ENCODE measurements at places on chromosomes 6 and 20. TPM values are rescaled to one million over a fixed set of nuclear protein-coding genes. Genes with fewer than 3 reads are reported as not detected.

DNA sequence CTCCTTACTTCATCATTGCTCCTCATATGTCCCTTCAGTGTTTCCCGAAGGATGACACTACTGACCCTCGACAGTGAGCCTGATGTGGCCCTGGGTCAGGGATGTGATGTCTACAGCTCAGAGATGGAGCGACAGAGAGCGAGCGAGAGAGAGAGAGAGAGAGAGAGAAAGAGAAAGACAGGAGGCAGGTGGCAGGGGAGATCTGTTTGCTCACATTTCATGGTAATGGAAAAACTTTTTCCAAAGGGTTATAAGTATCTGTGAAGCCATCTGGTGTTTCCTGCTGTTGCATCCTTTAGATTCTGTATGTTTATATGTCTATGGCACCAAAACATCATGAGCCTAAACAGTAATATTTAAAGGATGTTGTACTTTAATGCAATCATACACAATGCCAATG, 77.2 kb downstream of the PPP1R3G start:
- no peak for DNase-seq

DNA sequence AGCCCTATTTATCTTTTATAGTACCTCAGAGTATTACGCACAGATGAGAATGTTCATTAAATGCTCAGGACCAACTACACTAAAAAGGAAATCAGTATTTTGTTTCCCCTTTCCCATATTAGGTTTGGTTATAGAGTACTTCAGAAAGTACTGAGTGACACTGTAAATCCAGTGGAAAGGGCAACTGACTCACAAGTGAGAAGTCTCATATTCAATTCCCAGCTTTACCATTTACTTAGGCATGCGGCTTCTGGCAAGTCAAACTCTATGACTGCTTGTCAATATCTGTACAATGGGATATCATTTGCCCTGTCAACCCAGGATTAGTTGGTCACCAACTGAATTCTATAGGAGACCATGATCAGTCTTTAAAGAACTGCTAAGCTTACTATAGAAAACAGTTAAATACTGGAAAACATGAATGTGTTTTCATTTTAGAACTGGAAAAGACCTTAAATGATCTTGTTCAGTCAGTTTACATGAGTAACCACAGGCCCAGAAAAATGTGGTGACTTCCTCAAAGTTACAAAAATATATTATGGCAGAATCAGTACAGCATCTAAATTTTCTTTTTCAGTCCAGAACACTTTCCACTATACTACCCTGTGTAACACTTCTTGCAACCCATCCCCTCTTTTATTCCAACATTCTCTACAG, 3.6 kb downstream of the MAP3K7 start:
- no peak for DNase-seq

DNA sequence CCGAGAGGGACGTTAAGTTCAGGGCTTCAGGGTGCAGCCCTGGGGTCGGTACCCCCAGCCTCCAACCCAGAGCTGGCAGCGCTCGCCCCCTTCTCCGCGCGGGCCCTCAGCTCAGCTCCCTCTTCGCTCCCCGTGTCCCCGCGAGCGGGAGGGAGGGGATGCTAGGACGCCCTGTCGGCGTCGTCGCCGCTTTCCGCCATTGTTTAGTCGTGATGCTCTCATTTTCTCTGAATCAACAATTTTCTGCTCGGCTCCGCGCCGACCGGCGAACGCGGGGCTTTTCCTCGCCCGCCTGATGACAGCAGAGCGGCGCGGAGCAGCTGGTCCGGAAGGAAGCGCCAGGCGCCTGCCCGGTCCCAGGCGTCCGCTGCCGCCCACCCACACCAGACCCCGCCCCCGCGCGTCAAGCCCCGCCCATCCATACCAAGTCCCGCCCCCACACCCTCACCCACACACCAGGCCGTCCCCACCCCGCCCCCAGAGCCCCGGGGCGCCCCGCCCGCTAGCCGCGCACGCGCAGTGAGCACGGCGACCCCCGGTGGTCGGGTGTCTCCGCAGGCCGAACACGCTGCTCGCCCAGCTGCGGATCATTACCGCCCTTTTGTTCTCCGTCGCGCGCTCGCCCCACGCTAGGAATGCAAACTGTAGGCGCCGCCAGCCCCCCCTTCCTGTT, 50.1 kb upstream of the SLC32A1 start:
- DNase-seq = no peak

DNA sequence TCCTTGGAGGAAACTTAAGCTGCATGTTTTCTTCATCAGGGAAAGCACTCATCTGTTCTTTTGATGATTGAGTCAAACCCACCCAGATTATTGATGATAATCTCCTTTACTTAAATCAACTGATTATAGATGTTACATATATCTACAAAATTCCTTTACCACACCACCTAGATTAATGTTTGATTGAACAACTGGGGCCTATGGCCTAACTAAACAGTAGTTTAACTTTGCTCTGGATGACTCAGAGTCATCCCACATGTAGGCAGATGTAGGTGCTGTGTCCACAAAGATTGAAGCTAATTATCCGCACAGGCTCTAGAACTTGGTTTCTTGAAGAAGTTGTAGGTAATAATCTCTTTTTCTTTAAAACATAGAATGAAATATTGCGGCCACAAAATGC, 42.2 kb downstream of the PKIB start:
- DNase-seq = peak; percentile 4

- DNase-seq = no peak
Observed at GRCh38 chr20:36540551-36541211, 638 bp upstream of the MYL9 start.

DNA sequence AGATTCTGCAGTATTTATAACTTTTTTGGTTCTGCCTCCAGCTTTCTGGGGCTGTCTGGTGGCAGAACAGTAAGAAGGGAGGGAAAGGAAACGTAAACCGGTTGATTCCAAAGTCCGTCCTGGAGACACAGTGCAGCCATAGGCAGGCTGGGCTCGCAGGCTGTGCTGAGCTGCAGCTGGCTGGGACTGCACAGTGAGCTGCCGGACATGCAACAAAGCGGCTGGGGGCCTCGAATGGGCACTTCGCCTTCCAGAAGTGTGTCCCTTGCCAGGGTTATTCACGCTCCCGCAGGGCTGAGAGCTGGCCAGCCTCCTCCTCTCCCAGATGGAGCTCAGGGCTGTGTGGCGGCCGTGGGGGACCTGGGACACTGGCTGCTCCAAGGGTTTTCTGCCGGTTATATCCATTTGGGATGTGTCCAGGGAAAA, 78.1 kb upstream of the CD93 start:
- no peak for DNase-seq

DNA sequence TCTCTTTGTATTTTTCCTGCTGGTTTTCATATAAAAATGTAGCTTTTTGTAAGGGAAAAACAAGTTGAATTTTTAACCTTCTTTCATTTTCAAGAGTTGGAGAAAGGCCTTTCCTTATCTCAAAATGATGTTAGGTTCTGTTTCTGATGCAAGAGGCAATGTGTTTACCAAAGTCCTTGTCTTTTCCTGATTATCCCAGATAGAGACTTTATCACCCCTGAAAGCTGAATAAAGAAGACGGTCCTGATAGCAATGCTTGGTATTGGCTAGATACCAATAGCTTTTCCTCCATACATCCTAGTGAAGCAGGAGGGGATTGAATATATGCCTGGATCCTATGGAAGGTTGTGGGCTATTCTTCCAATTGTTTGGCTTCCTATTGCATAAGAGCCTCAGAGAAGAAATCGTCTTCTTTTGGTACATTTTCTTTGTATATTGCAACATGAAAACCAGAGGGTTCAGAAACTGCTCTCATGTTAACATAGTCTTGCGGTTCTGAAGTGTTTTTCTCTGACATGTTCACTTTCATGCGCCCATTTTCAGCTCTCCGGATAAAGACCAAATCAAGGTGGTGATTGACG, 5.5 kb downstream of the PNLDC1 start:
- DNase-seq = no peak

- peak; percentile 59 for DNase-seq
Observed at GRCh38 chr6:16764188-16764950, 3.1 kb upstream of the ATXN1 start.

DNA sequence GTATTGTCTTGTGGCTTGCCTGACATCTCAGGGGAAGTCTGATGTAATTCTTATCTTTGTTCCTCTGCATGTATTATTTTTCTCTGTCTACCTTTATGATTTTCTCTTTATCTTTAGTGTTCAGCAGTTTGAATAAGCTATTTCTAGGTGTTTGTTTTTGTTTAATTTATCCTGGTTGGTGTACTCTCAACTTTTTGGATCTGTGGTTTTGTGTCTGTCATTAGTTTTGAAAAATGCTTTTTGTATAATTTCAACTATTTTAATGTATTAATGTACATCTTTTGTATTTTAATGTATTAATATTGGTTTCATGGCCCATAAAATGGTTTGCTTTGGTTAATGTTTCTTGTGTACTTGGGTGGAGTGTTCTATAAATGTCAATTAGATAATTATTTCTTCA, 15.9 kb upstream of the APCDD1L start:
- DNase-seq = no peak

DNA sequence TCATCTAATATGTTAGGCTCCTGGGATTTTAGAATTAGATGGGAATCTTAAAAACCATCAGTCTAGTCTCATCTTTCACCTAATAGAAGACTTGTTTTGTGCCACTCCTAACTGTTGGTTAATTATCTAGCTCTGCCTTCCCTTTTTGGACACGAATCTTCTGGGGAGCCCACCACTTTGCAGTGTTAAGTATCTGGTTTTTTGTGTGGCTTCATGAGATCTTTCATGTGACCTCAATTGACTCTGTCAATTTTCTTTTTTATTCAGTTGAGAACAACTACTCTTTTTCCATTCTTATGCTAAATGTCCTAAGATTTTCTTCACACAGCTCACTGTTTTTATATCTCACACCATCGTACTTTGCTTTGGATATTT, 16.9 kb downstream of the TBPL1 start:
- no peak for DNase-seq

DNA sequence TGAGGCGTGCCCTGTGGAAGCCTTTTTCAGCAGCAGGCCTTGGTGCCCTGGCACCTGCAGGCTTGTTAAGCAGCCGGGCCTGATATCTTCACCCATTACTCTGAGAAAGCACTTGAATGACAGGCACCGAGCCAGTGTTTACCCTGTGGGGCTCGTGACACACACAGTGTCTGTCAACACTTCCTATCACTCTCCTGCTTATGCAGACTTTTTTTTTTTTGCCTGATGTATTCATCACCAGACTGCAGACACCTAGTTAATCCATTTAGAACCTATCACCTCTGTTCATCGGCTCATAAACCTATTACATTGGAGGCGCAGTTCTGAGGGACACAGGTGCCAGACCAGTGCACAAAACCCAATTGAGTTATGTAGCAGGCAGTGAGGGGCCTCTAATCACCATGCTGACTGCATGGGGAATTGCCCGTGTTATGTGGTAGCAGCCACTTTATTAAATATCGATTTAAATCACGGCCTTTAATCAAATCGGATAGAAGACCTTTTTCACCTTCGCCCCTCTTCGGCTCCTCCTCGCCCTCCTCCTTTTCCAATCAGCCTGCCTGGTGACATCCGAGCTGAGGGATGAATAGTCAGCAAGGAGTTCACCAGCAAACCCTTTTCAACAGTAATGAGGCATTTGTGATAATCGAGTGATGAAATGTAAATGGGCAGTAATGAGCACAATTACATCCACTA, 962.9 kb upstream of the SLC35B3 start:
- DNase-seq = no peak

GRCh38 chr6:20472748-20473147, 61.5 kb upstream of the CDKAL1 start:
- DNase-seq = no peak

DNA sequence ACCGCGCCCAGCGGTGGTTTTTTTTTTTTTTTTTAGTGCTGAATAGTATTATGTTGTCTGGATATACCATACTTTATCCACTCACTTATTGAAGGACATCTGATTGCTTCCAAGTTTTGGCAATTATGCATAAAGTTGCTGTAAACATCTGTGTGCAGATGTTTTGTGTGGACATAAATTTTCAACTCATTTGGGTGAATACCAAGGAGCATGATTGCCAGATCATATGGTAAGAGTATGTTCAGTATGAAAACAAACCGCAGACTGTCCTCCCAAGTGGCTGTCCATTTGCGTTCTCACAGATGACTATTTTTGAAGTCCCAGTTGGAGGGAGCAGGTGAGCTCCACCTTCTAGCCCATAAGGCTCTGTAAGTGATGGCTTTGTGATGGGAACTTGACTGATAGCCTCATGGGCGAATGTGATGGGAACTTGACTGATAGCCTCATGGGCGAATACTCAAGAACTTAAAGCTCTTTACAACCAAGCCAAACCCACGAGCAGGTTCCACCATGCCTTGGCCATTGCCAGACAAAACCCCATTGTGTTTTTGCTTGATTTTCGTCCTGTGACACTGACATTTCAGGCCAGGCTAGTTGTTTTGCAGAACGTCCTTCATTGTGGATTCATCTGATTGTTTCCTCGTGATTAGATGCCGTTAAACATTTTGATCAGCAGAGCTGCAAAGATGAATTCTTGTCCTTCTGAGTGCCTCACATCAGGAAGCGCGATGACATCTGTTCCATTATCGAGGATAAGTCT, 51.0 kb downstream of the ZBTB2 start:
- DNase-seq = no peak

DNA sequence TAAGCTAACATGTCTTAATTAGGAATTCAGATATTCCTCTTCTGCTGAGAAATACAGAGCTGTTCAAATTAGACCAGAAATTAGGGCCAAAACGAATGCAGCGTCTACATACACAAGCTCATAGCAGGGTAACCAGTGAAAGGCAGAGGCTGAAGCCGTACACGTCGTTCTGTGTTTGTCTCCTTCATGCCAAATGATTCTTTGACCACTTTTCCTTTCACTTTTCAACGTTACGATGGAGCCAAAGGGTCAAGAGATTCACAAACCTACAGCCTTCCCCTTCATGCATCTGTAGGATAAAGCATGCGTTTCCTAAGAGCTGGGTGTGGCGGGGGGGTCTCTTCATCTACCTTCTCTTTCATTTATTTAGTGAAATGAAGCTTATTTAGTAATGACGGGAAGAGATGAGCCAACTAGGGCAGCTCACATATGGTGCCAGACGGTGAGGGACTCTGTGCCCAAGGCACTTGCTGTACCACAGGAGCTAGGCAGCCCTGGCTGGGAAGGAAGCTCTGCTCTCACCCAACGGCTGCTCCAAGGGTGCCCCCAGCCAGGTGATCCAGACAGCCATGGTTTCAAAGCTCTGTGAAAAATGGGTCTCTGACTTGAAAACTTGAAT, 178.0 kb downstream of the ATXN1 start:
- no peak for DNase-seq

DNA sequence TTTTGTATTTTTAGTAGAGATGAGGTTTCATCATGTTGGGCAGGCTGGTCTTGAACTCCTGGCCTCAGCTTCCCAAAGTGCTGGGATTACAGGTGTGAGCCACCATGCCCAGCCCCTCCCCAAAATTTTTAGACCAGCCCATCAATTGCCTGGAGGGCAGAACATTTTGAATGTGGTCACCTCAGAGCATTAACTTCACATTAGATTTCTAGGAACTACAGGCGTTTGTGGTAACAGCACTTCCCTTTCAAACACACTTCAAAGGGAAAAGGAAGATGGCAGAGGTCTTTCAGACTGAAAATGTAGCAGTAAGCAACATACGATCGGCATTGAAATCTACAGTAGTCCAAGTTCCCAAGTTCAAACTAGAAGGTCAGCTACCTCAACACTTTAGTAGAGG, 12.3 kb upstream of the SLA2 start:
- DNase-seq = no peak

Gene SLC2A10
- not detected for polyA plus RNA-seq

Gene CCNC
- 44.1 TPM for polyA plus RNA-seq

Gene LAMP5
- polyA plus RNA-seq = not detected

Gene PROKR2
- polyA plus RNA-seq = not detected

Gene GSTA2
- not detected for polyA plus RNA-seq

Gene PSORS1C1
- 3.0 TPM for polyA plus RNA-seq
